ENCODE measurements at places on chromosomes 2 and 18.

DNA sequence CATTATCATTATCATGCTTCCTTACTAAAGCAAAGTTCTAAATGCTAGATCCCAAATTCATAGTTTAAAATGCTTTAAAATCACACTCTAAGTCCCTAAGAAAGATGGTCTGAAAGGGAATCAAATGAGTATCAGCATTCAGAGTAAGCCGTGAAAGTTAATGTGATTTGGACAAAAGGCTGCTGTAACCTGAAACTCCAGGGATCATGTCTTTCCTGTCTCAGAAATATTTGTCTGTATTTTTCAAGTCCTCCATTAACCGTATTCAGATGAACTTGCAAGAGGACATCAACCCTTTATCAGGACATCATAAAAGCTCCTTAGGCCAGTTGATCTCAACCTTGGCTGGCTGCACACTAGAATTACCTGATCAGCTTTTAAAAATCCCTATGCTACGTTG, 324.3 kb upstream of the PKDCC start:
- no peak for DNase-seq

DNA sequence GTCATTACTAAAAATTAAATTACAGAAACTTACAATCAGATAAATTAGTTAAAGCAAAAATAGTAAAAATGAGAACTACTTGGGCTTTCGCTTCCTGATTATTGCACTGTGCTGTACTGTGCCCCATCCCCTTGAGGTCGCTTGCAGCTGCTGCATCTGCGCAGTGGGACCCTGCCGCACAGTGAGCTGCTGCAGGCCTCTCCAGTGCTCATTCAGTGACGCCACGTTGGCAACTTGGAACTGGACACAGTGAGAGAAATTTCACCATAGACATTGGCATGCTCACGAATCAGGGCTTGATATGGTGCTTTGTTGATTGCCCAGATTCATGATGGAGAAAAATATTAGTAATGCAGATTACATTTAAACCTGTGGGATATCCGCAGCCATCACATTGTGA, 290.8 kb upstream of the MYT1L start:
- DNase-seq, result no peak

DNA sequence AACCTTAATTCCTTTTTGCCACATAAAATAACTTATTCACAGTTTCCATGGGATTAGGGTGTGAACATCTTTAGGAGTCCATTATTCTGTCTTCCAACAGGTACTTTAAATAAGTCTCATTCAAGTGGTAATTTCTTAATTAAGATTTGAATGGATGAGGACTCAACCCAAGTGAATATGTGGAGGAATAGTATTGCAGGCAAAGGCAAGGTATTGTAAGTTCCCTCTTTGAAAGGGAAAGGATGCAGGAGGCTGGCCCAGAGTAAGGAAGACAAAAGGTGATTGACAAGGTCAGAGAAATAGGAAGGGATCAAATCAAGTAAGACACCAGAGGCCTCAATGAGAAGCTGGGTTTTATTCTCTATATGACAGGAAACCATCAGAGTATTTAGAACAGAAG, 238.2 kb upstream of the RBMS1 start:
- no peak for DNase-seq

- no peak for DNase-seq
These were observed 43.8 kb downstream of the SLC4A3 start for GRCh38 chr2:219671279-219671678.

GRCh38 chr2:33670392-33670937, 71.4 kb upstream of the FAM98A start:
- DNase-seq, result no peak

- no peak for DNase-seq
These were observed 4.5 kb upstream of the GDF7 start for GRCh38 chr2:20662308-20662937.
